ENCODE measurements at places on chromosomes 4 and X.

GRCh38 chrX:68594769-68595168, 52.7 kb upstream of the STARD8 start:
- DNase-seq: no peak

- DNase-seq: no peak
Measured at GRCh38 chr4:85039526-85039925, 73.0 kb upstream of the WDFY3 start.

GRCh38 chr4:116180157-116180601, 905.2 kb downstream of the TRAM1L1 start:
- DNase-seq: no peak

GRCh38 chrX:5857232-5857631, 371.4 kb downstream of the NLGN4X start:
- no peak for DNase-seq

- no peak for DNase-seq
Measured at GRCh38 chrX:47232803-47233332, at the start of gene USP11. Gene USP11, plus strand, starts transcription at chrX:47233009. Its CDS starts 35 bp downstream, at chrX:47233044.

- no peak for DNase-seq
Measured at GRCh38 chr4:95317085-95317793, 231.5 kb downstream of the UNC5C start.

- no peak for DNase-seq
Measured at GRCh38 chr4:4315461-4316149, 25.6 kb downstream of the ZBTB49 start.

- no peak for DNase-seq
Measured at GRCh38 chr4:185672618-185673017, 137.3 kb upstream of the PDLIM3 start.

- no peak for DNase-seq
Measured at GRCh38 chr4:138612428-138612827, 370.3 kb upstream of the SLC7A11 start.

Measured in CD4-positive, alpha-beta T cell (primary cell).